ENCODE measurements at places on chromosomes 2 and 18.

DNA sequence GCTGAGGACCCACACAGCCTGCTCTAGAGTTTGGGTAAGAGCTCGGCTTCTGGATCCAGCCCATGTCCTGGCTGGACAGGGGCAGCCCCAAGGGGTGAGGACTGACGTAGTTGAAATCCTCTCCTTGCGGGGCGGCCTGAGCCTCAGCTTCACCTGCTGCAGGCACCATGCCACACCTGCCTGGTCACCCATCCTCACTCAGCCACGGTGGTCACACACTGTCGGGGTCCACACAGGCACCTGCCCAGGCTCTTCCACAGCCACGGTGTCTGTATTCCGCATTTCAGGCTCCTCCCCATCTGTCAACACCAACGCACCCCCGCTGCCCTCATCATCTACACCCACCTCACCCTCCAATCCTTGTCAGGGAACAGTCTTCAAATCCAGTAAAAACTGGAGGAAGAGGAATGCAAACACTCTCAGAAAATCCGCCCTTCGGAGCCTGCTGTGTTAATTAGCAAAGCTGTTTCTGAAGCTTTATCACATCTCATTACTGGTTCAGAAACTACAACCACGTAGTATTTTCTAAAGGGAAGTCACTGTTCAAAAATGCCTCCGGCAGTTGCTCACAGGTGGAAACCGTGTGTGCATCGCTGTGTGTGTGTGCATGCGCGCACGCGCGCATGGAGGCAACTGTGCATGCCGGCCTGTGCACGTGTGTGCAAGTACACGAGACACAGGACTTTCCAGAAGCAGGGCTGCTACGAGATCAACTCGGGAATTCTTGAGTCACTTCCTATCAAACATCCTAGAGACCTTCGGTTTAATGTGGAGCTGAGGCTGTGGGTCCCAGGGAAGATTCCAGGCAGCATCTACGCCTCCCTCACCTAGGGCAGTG lies 38.2 kb downstream of the SLC66A2 start:
- no peak for DNase-seq

- no peak for DNase-seq
These were observed 183.3 kb upstream of the TRIB2 start for GRCh38 chr2:12533337-12534005.

DNA sequence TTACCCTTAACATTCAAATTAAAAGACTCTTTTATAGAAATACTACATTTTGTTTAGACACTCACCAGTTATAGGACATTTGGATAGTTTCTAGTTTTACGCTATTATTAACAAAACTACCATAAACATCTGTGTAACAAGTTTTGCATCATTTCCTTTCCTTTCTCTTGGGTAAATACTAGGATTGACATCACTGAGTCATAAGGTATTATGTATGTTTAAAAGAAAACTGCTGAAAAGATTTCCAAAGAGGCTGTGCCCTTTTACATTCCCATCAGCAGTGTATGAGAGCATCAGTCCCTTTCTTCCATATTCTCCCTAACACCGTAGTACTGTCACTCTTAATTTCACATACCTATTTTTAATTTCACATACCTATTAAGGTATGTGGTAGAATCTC lies 130.6 kb downstream of the USP34 start:
- no peak for DNase-seq

DNA sequence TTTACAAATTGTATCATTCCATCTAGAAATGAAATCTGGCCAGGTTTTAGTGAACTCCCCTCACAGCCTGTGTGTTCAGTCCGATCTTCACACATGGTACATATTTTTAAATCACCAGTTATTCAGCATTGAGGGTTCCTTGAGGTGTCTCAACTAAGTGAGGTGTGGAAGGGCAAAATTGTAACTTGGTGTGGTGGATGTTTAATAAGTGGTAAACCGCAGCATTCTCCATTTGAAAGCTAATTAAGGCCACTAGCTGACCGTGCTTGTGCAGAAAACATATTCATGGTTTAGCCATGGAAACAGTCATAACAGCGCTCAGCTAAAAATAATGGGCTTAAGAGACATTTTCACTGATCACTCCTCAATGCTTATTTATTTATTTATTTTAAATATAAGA lies 786.2 kb upstream of the FANCL start:
- no peak for DNase-seq

DNA sequence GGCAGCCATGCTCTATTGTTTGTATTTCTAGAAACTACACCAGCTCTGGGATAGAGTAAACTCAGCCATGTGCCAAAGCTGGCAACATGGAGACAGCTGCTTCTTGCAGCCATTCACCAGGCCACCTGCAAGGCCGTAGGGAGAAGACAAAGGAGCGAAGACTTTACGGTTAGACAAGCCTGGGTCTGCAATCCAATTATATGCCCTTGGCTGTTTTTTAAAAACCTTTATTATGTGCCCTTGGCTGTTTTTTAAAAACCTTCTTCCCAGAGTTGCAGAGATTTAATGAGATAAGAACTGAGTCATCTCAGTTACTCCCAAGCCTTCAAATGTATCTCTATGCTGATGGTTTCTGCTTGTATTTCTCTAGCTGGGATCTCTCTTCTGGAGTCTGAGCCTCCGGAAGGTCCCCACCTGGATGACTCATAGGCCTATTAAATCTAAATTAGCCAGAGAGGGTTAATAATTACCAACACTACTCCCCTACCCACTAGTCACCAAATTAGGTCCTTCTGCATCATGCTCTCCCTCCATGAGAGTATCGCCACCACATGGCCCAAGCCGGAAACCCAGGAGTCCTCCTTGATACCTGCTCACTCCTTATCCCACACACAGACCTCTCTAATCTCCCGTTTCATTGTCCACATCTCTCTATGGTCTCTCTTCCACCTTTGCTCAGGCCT lies 17.5 kb upstream of the DPP4 start:
- no peak for DNase-seq

GRCh38 chr18:31684279-31685096 lies at the start of gene B4GALT6:
Gene B4GALT6 (minus strand): TSS chr18:31684581. CDS start chr18:31684426, 155 bp downstream.
- DNase-seq, result peak; percentile 37

DNA sequence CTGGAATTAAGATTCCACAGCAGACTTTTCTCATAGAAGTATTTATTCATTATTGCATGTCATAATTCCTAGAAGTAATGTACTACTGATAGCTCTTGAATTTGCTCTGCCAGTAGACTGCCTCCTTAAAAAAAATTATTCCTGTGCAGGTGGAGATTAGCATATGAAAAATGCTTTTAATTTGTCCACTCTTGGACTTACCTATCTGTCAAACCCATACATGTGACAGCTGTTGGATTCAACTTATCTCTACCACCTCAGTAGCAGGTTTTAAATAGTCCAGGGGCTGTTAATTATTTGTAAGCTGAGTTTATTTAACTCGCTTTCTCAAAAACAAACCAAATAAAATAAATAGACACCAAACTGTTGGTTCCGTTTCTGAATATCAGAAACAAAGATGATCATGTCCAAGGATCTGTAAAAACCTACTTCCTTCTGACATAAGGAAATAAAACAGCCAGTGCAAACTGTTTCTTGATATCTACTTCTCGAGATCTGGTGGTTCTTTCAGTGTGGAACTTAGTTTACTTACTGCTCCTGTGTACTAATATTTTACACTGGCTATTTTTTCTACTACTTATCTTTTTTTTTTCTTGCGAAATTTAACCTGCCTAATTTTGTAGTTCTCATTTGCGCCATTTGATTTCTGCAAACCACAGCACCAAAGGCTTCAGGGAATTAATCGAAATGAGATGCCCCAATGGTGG lies 44.2 kb downstream of the ZEB2 start:
- no peak for DNase-seq

- no peak for DNase-seq
These were observed 1295.7 kb downstream of the DPP10 start for GRCh38 chr2:115738111-115738510.

DNA sequence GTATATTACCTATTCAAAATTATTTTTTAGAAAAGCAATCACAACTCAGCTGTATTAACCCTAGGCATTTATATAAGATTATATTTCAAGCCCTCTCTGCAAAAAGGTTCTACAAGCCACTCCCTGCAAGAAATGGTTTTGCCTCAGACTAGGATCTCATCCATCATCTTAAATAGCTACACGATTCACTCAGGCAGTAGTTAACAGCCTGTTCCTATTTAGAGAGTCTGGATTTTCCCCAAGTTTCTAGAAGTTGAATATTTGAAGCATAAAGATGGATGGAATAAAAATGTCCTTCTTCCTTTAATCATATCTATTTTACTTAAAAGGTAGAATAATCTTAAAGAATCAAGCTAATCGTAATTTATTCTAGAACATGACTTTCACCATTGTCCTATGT lies 167.1 kb upstream of the STK17B start:
- no peak for DNase-seq

DNA sequence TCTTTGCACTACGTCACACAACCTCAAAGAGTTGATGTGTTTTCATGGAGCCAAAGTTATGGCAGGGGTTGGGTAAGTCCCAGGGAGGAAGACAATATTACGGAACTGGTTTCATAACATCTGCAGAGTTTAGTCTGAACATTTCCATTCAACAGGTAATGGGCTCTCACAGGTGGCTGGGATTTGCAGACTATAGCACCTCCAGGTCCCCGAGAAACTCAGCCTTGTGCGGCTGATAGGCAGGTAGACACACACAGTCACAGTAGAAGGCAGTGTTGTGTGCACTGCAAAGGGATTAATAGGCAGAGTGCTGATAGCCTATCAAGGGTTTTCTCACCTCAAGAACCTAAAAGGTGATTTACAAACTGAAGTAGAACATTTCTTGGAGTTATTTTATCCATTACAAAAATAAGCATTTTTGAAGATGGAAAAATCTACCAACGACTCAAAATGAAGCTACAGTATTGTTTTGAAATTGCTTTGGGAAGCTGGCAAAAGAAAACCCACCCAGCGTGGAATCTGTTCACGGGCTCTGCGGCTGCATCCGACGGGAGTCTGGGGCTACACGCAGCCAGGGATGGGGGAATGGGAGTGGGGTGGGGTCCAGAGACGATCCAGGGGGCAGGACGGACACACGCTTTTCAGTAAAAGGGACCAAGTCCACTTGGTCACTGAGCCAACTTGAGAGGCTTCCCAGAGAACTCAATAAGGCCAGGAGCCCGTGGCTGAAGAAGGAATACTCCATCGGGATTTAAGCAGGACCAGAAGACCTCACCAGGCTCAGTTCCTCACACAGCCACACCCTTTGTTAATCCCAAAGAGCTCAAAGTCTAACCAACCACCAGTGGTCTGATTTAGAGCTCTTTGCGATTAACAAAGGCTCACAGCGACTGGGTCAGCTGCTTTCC lies 82.9 kb downstream of the CHRNA1 start:
- no peak for DNase-seq

DNA sequence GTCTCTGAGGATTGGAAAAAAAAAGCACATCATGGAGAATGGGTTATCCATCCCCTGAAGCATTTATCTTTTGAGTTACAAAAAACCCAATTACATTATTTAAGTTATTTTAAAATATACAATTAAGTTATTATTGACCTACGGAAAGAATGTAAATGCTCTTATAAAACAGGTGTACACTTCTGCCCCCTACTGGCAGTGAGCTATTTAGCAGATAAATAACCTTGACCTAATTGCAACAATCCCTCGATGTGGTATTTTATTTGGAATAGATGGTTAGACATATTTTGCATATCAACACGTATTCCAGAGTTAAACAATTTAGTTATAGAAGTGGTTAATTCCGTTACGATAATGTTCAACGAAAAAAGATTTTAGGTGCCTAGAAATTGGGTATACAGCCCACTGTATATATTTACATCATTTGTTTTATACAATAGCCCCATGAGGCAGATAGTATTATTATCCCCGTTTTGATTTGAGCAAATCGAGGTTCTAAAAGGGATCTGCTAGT lies 9.1 kb upstream of the DAW1 start:
- DNase-seq, result peak; percentile 43

DNA sequence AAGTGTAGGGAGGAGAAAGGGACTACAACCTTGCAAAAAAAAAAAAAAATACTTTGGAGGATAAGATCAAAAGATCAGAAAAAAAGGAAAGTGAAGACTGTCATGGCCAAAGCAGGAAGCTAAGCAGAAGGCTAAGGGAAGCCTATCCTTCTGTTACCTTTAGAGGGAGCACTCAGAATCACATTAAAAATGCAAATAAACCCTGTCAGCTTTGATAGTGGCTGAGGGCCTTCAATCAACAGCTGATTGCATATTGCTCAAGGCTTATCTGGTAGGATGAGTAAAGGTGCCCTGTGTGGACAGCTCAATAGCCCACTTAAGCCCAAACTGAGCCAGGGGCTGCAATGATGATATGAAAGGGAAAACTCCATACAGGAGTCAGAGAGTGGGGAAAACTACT lies 1021.2 kb downstream of the LRP1B start:
- DNase-seq, result no peak

DNA sequence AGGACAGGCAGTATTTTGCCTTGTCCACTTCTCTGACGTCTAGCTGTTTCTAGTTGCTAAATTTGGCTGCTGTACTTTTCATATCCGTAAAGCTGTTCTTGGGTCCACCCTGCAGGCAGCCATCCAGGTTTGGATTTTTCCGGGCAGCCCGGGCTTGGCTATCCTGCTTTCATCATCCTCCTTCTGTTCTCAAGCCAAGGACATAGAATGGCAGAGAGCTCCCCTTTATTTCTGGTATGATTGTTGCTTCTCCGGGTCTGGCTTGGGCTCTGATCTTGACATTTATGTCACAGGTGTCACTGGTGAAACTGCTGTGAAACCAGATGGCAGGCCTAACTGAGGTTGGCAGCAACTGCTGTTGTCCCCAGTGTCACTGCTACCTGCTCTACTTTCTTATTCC lies 35.5 kb downstream of the SCN2A start:
- DNase-seq, result no peak

- DNase-seq, result no peak
These were observed 29.0 kb upstream of the LAPTM4A start for GRCh38 chr2:20080428-20080827.

DNA sequence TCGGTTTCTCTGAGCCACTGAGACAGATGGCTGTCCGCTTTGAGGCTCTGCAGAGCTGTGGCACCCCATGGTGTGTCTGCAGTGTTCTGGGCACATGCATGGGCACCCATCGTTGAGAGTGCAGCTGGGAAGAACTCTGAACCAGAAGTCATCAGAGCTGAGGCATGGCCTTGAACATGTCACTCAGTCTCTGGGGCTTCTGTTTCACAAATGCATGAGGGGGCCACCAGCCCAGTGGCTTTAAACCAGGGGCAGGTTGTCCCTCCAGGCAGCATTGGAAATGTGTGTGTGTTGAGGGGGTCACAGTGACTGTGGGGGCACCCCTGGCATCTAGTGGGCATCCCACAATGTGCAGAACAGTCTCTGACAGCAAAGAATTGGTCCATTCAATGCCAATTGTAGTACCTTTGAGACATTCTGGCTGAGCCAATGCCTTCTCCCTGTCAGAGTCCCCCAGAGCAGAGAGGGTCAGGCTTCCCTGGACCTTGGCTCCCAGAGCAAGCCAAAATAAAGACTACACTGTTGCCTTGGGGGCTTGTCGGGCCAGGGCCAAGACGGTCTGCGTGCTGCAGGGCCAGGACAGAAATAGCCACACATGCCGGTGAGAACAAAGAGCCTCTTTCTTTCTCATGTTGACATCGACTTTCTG lies 9.3 kb upstream of the PSMD1 start:
- no peak for DNase-seq

DNA sequence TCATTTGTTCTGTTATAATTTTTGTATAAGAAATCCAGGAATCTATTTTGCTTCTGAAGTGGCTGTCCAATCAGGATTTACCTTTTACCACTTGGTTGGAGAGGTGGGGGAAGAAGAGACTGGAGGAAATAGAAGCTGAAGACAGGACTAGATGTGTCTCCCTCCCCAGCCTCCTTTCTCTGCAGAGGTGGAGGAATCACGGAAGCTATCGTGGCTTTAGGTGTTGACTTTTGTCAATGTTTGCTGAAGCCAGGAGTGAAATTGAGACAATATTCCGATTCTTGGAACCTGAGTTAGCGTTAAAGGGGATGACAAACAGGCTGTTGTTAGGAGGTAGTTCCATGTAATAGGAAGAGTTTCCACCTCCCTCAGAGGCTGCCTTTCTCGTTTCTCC lies 43.5 kb downstream of the PDCL3 start:
- DNase-seq, result no peak
